ENCODE measurements at places on chromosomes 1 and 21.

DNA sequence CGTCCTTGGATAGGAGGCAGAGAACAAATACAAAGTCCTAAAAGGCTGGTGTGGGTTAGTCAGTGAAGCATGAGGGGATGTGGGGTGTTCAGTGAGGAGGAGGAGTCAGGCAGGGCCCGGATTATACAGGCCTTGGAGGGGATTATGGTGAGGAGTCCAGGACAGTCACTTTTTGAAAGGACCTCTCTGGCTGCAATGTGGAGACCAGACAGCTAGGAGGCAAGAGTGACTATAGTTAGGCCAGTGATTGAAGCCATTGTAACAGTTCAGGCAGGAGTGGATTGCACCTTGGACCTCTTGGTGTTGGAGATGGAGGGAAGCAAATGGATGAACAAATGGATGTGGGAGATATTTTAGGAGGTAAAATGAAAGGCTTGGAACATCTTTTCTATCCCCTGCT lies 115.8 kb downstream of the C1orf94 start:
- no peak for DNase-seq

DNA sequence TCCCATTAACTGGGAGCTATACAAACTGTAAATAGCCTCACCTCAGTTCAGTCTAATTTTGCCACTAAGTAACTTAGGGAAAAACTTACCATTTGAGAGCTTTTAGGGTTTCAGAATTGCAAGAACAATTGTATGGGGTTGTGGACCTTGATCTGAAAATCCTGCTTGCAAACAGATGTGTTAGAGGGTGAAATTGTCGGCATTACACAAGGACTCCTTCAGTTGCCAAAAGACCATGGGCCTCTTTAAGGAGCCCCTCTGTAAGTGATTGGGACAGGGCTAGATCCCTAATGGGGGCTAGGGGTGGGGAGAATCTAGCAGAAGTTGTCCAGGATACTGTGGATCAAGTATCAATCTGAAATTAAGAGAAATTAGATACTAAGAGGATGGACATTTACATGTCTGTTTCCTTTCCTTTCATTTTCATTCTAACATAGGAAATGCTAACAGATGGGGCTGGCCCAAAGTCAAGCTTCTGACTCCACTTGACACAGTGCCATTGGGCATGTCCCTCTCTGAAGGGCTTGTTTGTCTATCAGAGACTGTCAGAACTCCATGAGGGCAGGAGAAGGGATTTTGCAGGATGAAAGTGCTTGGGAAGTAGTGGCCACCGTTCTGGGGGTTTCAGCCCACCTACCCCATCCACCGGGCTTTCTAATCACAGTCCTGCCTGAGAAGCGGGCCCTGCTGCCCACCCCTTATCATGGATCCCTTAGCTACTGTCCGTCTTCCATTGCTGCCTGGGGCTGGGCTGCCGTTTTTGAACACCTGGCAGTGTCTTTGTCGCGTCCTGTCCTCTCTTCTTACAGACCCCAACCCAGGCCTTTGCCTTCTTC lies 54.7 kb downstream of the STUM start:
- DNase-seq = no peak

DNA sequence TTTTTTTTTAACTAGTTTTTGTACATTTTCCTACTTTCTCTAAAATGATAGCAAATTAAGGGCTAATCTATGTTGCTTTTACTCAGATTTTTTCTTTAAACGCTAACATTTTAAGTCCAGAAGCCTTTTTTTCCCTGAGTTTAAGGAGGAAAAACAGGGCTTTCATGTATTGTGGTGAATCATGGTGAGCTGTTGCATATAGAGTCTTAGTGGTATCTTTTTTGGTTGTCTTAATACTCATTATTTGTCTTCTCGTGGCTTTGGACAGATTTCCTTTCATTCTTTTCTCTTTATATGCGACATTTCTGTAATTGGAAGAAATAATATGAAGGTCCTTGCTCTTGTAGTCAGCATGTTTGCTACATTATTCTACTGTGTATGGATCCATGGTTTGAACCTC lies 1015.6 kb downstream of the PLA2G4A start:
- no peak for DNase-seq

DNA sequence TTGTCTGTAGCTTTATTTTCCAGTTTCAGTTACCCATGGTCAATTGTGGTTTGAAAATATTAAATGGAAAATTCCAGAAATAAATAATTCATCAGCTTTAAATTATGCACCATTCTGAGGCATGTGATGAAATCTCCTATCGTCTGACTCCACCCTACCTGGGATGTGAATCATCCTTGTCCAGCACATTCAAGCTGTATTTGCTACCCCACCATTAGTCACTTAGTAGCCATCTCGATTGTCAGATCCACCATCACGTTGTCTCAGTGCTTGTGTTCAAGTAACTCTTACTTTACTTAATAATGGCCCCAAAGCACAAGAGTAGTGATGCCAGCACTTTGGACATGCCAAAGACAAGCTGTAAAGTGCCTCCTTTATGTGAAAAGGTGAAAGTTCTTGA lies 4.0 kb downstream of the STPG1 start:
- no peak for DNase-seq

GRCh38 chr1:118826669-118827068 lies 161.5 kb downstream of the TBX15 start:
- no peak for DNase-seq
